Activated T-helper 17 cell treated with anti-CD3 and anti-CD28 coated beads, Interleukin-2, amount 50 U/mL, for 72 hours (primary cell): ENCODE measurements at places on chromosomes 7 and 10. TPM values are rescaled to one million over a fixed set of nuclear protein-coding genes. Genes with fewer than 3 reads are reported as not detected.

Gene ACSL5
- total RNA-seq: 71.9 TPM

Gene MYOZ1
- total RNA-seq: not detected

Gene CALML3
- total RNA-seq: not detected

Gene LIPK
- total RNA-seq: not detected

DNA sequence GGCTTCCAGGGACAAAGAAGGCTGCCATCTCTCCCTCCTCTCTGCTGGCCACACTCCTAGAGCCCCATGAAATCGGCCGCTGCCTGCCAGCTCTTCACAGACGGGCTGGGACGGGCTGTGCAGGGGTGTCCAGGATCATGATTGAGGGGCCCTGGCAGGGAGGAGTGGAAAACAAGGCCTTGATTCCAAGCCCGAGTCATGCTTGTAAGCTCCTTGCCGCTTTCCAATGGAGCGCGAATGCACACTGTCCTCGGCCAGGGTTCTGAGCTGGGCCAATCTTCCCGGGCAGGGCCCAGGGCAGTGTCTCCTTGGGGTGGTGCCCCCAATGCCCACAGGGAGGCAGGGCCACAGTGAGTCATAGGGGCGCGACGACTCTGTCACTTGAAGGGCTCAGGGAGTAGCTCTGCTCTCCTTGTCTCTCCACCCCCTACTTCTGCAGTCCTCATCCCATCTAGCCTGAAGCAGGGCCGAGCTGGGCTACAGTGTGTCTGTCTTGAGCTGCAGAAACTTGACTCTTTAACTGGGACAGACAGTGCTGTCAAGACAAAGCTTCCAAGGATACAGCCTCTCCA is 186.2 kb upstream of the SVIL start:
- H3K27ac ChIP-seq: no peak overlapping the region
- no peak overlapping the region for H3K4me3 ChIP-seq
- no peak for ATAC-seq

- no peak overlapping the region for H3K4me3 ChIP-seq
- no peak overlapping the region for H3K27ac ChIP-seq
- no peak for ATAC-seq
- no peaks in the 10 kb centered on the region for H3K36me3 ChIP-seq
- peaks cover 3% of the 10 kb centered on the region for H3K27me3 ChIP-seq
Measured at GRCh38 chr10:44977287-44978212, 1.1 kb downstream of the DEPP1 start.

Gene PLEKHA8
- 18.2 TPM for total RNA-seq

- H3K27me3 ChIP-seq: no peaks in the 10 kb centered on the region
- H3K4me1 ChIP-seq: peaks cover 11% of the 10 kb centered on the region
- peak; percentile 76 for ATAC-seq
- peak within 1 kb of the TSS; percentile 55 for H3K4me3 ChIP-seq
- no peak within 1 kb of the TSS for H3K27ac ChIP-seq
Measured at GRCh38 chr10:100969187-100970075, at the start of gene SEMA4G. Gene SEMA4G (plus strand): TSS chr10:100969504. CDS start chr10:100972913, 3,409 bp downstream.

Gene GSTO2
- total RNA-seq: 0.28 TPM

- H3K4me1 ChIP-seq: peaks cover 72% of the 10 kb centered on the region
- H3K4me3 ChIP-seq: peak overlapping the region; percentile 82
- peaks cover 87% of the 10 kb centered on the region for H3K36me3 ChIP-seq
Measured at GRCh38 chr10:14560791-14561765, 213.6 kb downstream of the FAM107B start.

Gene PIK3AP1
- total RNA-seq: 6.6 TPM

DNA sequence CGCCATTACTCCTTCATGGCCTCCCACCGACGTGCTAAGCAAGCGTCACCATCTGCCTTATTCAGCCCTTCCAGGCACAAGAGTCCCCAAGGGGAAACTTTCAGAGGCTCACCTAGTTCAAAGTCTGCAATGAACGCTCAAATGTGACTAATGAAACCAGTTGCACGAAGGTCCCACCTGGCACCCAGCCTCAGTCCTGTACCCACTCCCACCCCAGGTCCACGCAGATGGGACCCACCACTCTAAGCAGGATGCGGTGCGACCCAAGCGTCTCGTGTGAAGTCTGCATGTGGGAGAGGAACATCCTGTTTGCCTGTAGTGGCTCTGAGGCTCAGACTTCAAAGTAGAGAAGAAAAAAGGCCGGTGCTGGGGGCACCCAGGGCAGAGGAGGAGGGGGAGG is 40.3 kb downstream of the RGS10 start:
- peaks cover 86% of the 10 kb centered on the region for H3K36me3 ChIP-seq
- H3K27me3 ChIP-seq: no peaks in the 10 kb centered on the region
- peak; percentile 80 for ATAC-seq
- H3K27ac ChIP-seq: peak overlapping the region; percentile 97

DNA sequence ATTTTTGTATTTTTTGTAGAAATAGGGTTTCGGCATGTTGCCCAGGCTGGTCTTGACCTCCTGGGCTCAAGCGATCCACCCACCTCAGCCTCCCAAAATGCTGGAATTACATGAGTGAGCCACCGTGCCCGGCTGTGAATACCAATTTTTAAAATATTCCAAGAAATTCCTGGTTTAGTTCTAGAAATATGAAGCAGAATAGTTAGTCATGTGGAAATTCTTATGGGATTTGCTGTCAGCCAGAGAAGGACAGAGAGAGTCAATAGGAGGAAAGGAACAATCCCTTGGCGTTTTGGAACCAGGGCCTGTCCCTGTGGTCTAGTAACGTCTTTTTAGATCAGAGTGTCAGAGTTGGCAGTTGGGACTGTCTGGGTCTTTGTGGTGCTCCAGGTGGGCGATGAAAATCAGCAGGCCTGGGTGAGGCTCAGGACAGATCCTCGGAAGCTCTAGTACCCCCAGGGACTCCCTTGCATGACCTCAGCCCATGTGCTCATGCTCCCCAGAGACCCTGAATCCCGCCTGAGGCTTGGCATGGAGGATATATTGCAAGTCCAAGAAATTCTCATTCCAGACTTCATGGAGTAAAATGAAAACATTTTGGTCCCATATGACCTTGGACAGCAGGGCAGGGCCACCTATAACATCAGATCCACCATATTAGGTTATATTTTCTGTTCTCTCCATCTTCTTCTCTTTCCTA is 7.8 kb downstream of the NODAL start:
- no peak overlapping the region for H3K4me3 ChIP-seq
- no peak for ATAC-seq
- H3K4me1 ChIP-seq: peaks cover 14% of the 10 kb centered on the region
- no peaks in the 10 kb centered on the region for H3K36me3 ChIP-seq
- H3K27ac ChIP-seq: no peak overlapping the region
